ENCODE measurements at places on chromosomes 5 and 9.

- DNase-seq = no peak
Measured at GRCh38 chr5:38467353-38468040, 88.9 kb downstream of the LIFR start.

DNA sequence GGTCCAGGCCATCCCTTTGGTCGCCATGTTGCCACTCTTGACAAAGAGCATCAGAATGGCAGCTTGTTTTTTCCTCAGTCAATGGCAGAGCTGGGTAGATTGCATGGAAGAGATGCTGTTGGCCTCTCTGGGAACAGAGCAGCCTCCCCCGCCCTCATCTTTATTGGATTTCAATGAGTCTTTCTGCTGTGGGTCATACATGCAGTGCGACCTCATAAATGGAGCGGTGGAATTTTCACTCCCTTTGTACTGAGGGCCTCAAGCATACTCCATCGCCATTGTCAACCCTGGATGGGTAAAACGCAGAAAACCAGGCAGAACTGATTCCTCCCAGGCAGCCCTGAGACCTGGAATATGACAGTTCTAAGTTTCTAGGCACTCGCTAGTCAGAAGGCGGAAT, 71.8 kb downstream of the ZNF618 start:
- no peak for DNase-seq

- DNase-seq = no peak
Measured at GRCh38 chr9:90836411-90837080, 34.9 kb downstream of the SYK start.

DNA sequence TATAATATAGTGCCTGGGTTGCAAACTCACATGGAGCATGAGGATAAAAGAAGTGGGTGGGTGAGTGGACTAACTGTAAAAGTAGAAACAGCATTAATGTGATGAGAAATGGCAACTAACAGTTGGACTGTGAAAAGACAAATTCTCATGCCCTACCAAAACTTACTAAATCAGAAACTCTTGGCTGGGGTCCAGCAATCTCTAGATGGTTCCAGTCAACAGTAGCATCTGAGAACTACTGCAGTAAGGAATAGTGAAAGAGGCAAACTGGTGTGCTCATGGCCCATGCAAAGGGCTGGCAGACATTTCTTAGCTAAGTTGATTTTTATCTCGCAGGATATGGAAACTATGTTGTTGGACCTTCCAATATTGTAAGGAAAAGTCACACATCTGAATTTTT, 150.3 kb downstream of the PIK3R1 start:
- no peak for DNase-seq

DNA sequence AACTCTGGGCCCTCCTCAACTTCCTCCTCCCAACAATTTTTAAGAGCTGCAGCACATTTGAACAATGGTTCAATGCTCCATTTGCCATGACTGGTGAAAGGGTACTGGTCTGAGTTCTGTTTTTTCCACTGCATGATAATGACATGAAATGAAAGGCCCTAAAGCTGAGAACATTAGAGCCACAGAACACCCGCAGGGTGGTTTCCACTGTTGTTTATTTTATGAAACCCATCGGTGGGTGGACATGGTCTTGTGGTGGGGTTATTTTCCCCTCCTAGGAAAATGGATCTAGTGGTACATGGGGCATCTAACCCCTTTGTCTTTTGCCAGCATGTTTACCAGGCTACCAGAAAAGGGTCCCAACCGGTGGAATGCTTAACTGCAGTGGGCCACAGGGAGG, 71.8 kb downstream of the SMARCA2 start:
- DNase-seq = no peak

- no peak for DNase-seq
Measured at GRCh38 chr5:67536866-67537265, 340.3 kb upstream of the CD180 start.

- no peak for DNase-seq
Measured at GRCh38 chr5:129243039-129243438, 148.5 kb downstream of the ISOC1 start.

DNA sequence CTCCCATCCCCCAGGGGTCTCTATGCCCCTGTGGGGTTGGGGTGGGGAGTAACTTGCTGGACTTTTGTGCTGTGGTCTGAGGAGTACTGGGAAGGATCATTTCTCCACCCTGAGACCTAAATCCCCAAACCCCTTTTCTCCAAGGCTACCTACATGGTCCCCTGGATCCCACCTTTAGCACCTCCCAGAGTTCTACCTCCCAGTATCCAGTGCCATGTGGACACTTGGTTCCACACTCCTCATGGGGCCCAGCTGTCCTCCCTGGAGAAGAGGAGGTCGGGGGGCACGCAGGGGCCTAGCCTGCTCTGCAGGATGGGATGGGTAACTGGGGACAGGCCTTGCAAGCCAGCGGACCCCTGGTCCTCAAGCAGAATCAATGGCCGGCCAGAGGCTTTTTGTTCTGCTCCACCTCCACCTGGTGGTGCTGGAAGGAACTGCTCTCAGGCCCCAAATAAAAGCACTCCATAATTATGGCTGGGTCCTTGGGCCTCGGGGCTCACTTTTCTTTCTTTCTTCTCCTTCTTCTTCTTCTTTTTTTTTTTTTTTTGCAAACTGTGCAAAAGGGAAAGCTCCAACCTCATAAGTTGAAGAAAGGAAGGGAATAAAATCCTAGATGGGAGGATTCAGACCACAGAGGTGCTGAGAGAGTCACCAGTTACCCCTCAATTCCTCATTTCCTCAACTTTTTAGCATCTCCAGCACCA, 68.4 kb downstream of the PSD2 start:
- no peak for DNase-seq

GRCh38 chr9:27595733-27596132, 22.5 kb upstream of the C9orf72 start:
- DNase-seq = no peak

DNA sequence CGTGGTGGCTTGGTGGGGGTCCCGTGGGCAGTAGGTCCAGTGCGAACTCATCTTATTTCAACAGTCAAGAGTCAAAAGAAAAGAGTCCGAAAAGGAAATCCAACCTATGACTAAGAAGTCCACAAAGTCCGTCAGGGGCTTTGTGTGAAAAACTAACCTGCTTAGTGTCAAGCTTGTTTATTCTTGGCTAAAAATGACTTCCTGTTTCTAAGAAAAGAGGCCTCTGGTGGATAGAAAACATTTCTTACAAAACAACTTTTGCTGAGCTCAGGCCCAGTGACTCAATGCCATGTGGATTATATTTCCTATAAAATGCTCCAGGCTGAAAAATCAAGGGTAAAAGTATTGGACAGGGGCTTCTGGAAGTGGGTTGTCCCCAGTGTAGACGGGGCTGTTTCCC, 105.9 kb downstream of the GADD45G start:
- DNase-seq = no peak

- DNase-seq = no peak
Measured at GRCh38 chr9:96514108-96514799, 64.3 kb downstream of the HABP4 start.

DNA sequence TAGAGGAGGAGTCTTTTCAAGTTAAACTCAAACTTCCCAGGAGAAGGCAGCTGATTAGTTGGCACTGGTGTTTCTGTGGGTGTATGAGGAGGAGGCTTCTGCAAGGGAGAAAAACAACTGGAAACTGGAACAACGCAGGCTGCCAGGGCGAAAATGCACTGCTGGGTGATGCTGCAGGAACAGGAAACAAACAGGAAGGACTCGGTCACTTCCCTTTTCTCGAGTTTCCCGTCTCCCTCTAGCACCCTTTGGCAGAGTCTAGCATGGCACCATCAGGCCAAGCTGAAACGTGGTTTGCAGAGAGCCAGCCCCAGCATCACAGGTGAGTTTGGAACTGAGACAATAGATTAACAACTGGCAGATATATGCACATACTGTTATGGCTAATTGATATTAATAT, 77.5 kb upstream of the CAST start:
- no peak for DNase-seq

GRCh38 chr9:124381170-124381945, 33.9 kb downstream of the PSMB7 start:
- no peak for DNase-seq

DNA sequence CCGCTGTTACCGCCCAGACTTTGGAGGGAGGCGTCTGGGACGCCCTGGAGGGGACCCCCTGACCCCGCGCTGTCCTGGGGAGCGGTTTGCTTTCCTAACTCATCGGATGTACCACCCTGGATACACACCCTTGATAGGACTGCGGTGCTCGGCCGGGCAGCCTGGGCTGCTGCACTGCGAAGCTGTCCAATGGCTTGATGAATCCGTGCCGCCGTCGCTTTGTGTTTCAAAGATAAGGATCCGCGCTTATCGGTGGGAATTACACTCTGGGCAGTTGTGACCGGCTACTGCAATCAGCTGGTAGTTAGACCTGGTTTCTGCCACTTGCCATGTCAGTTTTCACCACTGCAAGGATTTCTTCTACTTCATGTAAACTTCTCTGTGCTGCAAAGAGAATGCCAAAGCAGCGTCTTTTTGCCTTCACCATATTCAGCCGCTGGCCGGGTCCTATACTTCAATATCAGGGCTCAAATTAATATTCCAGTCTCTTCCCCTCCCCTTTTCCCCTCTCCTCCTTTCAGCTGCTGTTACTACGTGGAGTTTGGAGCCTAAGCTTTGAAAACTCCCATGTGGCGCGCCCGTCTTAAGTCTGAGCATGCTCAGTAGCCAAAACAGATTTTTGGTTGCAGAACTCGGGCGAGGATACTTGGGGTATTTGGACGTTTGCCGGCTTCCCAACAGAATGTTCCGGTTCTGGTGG, 727 bp downstream of the SMAD5 start:
- DNase-seq = no peak

DNA sequence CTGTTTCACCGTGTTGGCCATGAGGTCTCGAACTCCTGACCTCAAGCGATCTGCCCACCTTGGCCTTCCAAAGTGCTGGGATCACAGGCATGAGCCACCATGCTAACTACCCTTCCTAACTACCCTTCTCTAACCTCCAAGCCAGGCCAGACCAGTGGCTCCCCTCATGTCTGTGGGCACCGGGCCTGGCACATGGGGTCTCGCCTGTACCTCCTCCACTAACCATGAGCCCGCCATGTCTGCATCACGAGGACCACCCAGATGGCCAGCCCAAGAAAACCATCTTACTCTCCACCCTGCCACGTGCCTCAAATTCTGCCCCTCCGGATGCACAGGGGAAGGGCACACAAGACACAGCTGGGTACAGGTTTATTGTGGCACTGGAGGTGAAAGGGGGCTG, 9.6 kb upstream of the DBN1 start:
- no peak for DNase-seq

- no peak for DNase-seq
Measured at GRCh38 chr9:118992813-118993794, 376.1 kb downstream of the BRINP1 start.

DNA sequence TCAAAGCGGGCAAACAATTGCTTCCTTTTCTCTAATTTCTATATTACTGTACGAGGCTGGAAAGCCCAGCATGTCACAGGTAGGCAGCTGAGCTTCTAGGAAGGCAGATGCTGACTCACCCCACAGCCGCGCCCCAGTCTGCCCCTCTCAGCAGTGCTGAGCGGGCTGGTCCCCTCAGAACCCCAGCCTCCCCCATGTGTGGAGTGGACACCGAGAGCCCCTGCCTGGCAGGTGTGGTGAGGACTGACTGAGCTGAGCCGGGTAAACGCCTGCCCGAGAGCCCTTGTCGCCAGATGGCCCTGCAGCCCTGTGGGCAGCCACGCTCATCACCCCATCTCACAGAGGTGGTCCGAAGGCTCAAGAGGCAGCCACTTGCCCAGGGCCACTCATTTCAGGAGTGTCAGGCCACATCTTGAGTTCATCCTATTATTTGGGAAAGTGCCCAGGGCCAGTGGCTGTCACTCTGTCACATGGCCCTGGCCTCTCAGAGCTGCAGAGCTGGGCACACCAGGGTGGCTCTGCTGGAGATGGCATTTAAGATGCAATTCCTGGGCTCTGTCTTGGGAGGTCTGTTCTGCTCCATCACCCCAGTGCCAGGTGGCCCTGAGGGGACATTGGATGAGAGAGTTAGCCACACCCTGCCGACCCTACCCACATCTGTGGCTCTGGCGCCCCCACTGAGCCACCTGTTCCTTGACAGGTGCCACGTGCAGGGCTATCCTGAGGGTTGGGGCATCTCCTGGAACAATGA, 12.4 kb downstream of the CARD19 start:
- DNase-seq = no peak

GRCh38 chr9:134198791-134199190, 34.4 kb upstream of the RNU6ATAC start:
- DNase-seq = no peak

- DNase-seq = no peak
Measured at GRCh38 chr5:150489360-150490295, 18.3 kb upstream of the NDST1 start.

DNA sequence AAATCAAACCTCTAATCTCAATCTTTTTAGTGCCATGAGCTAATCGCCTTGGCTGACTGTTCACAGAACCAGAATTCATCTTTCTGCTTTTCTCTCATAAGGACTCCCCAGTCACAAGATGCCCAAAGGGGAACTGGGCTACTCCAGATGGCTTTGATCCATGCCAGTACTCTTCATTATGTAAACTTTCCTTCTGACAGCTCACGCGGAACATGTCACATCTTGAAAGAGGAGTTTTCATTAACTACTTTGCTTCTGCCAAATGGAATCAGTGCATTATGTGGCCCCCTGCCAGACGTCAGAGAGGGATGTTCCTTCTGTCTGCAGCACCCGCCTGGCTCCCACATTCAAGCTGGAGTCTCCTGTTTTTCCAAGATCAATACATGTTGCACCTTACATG, 142.1 kb upstream of the NMUR2 start:
- peak; percentile 40 for DNase-seq

DNA sequence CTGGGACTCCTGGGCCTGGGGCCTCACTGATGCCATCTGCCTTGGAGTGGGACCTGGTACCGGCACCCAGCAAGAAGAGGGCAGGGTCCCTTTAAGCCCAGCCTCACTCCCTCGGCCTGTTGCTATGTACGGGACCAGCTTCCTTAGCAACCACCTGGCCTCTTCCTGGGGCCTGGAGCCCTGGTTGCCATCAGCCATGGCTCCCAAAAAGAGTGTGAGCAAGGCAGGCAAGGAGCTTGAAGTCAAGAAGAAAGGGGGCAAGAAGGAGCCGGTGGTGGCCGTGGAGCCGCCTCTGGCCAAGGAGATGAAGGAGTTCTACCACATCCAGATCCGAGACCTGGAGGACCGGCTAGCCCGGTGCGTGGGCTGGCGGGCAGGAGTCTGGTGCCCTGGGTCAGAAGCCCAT, at the start of gene CFAP157:
TSS of gene CFAP157 (plus strand) at position 153 of the 406 bp plus-strand sequence. CDS start at position 197, 44 bp downstream.
- DNase-seq = no peak

DNA sequence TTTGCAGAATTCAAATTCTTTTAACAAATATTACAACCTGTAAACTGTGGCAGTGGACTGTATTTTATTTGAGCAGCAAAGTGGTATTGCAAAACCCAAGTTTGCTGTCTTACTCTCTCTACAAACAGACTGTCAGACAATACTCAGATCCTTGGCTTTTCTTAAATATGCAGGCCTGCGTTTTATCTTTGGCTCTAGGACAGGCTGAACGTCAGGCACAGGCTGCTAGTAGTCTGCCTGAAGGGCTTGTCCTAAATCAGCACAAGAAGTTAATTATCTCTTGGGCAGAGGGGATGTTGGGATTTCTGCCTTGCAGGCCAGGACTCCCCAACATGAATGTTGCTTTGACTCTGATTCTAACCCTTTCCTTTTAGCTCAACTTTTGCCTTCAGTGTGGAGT, 147.5 kb downstream of the SLIT3 start:
- no peak for DNase-seq

Data from NCI-H187 treated with DMSO at 0.1 percent for 48 hours (cell line).